Fibroblast of skin of abdomen (primary cell): ENCODE measurements at places on chromosomes 11 and 22.

GRCh38 chr11:118295199-118295598 lies 9.3 kb upstream of the CD3E start:
- no peak for DNase-seq

GRCh38 chr11:123707206-123707605 lies 34.3 kb downstream of the ZNF202 start:
- DNase-seq: no peak

DNA sequence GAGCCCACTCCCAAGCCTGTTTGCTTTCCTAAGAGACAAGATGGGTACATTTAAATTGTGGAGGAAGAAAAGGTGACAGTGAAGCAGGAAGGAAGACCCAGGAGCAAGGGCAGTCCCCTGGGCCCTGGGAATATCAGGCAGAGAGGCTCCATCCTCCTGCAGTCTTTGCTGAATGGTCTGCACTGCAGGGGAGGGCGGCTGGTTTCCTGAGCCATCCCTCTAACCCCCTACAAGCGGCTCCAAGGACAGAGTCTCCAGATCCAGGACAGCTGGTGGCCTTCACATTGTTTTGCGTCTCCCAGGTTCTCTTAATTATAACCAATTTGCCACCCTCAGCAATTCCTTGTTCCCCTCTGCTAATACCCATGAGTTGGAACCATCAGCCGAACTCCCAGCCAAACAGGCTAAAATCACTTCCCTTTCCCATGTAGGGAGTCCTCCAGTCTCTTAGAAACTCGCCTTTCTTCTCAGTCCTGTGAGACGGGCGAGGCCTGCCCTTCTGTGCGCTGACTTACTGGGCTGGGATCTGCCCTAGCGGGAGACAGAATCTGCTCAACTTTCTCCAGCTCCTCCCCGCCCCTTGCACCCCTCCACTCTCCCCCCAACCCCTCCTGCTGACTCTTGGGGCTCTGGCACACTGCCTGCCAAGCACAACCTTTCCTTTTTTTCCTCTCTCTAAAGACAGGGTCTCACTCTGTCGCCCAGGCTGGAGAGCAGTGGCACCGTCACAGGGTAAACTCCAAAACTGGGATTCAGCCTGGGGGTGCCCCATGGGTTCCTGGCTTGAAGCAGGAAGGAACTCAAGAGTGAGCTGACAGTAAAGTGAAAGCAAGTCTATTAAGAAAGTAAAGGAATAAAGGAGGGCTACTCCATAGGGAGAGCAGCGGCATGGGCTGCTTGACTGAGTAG lies 53.4 kb upstream of the EMID1 start:
- peak; percentile 22 for DNase-seq

DNA sequence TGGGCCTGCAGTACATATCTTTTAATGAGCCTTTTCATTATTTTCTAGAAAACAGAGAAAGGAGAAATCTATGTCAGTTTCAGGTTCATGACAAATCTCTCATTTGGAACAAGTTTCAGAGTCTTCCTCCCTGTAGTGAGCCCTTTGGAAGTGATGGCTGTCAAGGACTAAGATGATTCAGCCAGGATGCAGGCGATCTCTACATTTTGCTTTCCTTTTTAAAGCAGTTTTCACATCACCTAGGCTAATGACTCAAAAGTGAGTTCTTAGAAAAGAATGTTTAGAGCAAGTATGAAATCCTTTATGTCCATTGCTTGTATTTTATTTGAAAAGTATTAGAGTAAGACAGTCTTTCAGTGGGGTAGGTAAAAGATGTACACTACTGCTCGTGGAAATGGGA lies 130.1 kb downstream of the TRPC6 start:
- DNase-seq: peak; percentile 45

DNA sequence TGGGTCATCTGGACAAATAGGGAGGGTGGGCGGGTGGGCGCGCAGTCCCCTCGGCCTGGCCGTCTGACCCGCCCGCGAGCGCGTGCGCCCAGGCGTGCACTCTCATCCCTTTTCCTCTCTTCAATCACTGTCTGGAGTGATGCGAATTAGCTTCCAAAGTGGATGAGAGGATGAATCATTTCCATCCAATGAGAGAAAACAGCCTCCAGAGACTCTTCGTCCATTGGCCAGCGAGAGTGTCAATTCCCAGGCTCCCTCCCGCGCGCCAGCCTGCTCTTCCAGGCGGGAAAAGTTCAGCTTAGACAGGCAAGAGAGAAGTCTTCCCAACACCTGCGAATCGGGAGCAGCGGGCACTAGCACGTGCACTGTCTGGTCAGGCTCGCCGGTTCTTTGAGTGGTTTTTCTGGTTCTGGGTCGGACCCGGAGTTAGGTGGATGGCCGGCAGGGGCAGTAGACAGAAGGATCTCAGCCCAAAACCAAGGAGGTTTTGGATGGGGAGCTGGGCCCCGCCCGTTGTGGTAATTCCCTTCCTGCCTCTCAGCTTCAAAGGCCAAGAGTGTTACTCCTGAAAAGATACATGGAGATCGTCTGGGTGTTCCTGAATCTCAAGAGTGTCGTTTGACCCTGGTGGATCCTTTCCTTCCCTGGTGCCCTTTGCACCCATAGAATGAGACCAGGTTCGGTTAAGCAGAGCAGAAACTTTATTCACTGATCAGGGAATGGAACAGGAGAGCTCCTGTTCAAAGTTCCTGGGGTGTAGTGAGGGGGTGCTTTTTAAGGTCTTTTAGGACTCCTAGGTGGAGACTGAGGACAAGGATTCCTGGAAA lies 33.4 kb upstream of the GLYATL1 start:
- peak; percentile 95 for DNase-seq

DNA sequence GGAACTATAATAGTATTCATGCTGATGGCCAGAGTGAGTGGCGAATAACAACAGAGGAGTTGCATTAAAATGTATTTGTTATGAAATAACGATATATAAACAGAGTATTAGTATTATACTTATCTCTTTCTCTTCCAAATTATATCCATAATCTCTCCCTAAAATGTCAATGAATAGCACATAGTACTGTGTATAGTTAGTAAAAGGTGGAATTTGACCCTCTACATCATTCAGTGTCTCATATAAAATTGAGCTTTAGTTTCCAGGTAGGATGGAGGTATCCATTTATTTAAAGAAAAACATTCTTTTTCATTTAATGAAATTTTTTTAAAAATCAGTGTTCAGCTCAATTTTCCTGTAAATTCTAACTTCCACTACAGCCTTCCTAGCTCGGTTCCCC lies 34.4 kb upstream of the TECTA start:
- DNase-seq: no peak

DNA sequence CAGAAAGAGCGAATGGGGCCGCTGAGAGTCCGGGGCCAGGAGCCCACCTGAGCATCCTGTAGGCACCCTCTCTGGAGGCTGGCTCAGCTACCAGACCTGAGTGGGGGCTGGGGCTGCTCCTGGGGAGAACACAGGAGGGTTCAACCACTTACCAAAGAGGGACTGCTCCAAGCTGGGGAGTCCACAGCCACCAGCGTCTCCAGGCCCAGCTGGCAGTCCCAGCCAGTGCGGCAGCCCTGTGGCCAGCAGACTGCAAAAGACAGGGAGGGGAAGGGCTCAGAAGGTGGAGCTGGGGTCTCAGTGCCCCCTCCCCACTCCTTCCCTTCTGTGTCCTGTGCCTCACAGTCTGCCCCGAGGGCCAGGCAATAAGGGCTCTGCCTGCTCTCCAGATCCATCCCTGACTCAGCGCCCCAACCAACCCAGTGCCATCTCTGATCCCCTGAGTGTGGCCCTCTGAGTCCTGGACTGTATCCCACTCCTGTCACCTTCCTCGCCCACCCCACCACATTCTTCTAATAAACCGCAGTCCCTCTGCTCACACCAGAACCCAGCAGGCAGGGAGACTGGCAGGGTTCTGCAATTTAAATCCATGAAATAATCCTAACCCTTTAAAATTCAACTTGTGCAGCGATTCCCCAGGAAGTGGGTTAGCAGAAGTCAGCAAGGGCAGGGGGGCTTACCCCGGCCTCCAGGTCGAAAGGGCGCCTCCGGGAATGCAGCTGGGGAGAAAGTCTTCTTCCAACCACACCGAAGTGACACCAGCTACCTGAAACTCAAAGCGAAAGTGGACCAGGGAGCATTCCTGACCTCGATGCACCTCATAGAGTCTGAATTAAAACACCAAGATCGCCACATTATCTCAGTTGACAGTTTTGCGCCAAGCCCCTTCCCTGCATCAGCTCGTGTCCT lies 13.3 kb downstream of the CHST1 start:
- no peak for DNase-seq

DNA sequence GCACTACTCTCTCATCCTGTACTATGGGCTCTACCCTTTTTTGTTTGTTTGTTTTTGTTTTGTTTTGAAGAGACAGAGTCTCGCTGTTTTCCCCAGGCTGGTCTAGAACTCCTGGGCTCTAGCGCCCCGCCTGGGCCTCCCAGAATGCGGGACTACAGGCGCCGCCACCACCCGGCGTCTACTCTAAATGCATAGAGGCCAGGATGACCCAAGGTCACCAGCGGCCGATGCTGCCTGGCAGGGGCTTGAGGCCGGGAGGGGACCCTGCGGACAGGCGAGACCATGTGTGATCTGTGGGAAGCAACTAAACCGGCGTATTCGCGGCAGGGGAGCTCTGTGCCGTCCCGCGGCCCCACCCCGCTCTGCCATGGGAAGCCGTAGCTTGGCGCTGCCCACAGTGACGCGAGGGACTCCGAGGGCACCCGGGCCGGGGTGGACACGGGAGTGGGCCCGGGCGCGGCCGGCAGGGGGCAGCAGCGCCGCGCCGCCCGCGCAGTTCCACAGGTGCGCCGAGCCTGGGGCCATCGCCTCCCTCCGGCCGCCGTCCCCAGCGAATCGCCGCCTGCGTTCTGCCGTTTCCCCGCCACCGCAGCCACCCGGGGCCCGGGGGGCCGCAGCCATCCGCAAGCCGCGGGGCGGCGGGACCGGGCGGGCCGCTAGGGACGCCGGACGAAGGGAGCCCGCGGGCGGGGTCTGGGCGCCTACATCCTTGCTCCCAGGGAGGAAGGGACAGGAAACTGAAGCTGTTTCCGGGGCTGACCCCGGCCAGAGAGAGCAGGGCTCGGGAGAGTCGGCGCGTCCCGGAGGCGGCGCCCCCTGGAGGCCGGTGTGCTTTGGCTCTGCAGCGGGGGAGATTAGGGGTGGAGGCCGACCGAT lies 12.3 kb upstream of the HDHD5 start:
- DNase-seq: peak; percentile 89

DNA sequence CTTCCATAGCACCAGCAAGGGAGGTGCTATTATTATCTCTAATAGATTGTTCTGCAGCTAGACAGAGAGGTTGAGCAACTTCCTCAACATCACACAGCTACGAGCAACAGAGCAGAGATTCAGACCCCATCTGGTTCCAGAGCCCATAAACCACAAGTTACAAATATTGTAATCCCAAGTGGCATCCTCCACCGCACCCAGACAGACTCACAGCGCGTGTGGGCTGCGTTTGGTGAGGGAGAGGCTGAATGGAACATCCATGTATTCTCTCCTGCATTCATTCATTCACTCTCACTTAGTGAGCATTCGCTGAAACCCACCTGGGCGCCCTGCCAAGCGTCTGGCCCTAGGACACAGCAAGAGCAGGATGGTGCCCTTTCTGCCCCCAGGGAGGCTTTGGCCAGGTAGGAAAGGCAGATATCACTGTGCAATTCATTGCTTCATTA lies 33.5 kb downstream of the LIF start:
- DNase-seq: peak; percentile 71

DNA sequence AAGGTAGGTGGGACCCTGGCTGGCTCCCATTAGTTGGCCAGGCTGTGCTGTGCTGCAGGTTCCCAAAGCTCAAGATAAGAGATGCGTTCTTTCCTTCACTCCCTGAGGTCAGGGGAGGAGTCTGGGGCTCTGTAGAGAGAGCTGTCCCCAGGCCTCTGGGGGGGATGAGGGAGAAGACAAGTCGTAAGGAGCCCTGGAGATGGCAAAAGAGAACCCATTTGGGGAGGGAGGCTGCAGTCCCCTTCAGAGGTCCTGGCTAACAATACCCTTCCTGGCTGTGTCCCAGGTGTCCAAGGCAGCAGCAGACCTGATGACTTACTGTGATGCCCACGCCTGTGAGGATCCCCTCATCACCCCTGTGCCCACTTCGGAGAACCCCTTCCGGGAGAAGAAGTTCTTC lies 916 bp downstream of the GNG3 start:
- DNase-seq: no peak

- DNase-seq: no peak
These were observed 2.6 kb upstream of the NLRP10 start for GRCh38 chr11:7967826-7968225.

GRCh38 chr22:37186228-37186996 lies 1.6 kb downstream of the C1QTNF6 start:
- DNase-seq: peak; percentile 82

DNA sequence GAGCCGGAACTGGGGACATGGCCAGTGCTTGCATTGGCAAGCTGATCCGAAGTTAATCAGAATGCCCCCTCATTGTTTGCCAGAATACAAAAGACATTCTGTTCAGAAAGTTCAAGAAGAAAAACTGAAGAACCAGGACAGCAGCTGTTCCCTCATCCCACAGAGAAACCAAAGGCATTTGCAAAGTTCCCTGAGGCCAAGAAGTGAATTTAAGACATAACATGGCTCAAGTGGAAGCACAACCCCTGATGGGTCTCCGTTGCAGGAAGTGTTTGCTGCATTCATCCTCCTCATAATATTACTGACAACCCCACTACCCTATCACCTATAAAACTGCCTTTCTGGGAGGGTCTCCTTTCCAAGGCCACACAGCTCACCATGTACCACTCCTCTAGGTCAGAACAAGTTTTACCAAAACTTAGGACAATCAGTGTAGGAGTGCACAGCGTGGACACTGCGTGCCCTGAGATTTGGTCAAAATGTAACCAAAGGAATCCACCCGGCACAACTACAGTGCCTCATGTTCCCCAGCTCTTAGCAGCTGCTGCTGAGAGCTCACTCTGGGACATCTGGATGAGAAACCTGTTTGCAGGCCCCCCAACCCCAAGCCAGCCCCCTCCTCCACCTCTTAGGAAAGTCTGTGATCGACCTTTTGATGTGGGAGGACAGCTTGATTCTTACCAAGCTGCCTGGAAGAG lies 101.6 kb upstream of the AKIP1 start:
- DNase-seq: no peak

DNA sequence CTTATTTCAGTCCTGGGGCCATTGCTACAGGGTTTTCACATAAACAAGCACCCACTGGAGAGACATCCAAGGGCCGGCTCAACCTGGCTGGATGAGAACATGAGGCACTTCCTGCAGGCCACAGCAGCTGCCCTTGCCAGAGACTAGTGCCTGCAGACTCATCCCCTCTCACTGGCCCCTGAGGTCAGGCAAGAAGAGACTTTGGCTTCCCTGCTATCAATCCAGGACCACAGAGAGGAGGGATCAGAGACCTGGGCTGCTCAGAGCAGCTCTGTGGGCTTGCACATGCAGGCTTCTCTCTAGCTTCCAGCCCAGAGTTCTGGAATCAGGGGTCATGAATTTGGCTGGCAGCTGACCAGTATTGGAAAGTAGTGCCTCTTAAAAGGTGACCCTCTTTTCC lies 79.5 kb downstream of the CABIN1 start:
- DNase-seq: no peak
